Suppressor macrophage treated with lipopolysaccharide for 1 hour (primary cell): ENCODE measurements at places on chromosomes 5 and 9.
A peak's percentile ranks its signal among the peaks of the same experiment; 100 is the strongest.

- DNase-seq = no peak
These were observed 74.3 kb upstream of the GGTA1 start for GRCh38 chr9:121573717-121574485.

DNA sequence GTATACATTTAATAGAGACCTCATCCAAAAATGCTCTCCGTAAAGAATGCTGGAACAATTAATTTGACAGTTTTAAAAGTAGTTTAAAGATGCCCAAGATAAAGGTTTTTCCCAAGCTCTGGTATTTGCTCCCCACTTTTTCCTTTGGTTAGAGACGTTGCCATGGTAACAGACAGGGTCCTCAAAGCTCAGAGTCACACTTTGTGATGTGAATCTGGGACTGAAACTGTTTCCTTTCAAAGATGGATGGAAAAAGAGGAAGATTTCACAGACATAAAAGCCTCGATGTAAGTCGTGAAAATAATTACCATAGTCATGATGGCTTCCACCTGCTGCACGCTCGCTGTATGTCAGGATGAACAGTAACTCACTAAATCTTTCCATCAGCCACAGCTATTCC, 229.5 kb downstream of the MSX2 start:
- no peak for DNase-seq

DNA sequence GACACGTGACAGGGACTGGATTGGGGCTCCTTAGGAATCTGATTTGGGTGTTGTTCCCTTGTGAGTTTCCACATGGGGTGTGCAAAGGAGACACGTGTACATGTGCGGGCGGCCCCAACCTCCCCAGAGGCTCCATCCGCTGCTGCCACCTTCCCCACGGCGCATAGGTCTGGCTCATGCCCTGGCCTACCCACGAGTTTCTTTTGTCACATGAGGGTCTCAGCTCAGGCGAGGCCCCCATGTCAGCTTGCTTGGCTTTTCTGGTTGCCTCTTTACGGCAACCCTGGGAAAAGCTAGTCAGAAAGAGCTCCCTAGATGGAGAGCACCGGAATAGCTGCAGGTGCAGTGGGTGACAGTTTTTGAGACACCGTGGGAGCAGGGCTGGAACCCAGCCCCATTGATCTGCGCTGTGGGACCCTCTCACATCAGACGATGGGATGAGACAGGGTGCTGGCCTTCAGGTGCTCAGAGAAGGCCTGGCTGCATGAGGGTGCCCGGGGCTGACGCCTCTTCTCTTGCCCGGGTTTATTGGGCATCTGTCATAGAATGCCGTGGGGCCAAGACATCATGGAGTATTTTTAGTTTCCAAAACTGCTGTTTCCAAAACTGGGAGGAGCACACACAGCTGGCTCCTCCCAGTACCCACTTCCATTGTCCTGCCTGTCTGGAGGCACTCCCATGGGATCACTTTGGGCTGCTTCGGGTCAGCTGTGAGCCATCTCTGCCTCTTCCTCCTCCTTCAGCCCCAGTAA, 107.8 kb downstream of the WNK2 start:
- no peak for DNase-seq

- DNase-seq = no peak
These were observed 444.6 kb downstream of the ZNF608 start for GRCh38 chr5:124301850-124302249.

DNA sequence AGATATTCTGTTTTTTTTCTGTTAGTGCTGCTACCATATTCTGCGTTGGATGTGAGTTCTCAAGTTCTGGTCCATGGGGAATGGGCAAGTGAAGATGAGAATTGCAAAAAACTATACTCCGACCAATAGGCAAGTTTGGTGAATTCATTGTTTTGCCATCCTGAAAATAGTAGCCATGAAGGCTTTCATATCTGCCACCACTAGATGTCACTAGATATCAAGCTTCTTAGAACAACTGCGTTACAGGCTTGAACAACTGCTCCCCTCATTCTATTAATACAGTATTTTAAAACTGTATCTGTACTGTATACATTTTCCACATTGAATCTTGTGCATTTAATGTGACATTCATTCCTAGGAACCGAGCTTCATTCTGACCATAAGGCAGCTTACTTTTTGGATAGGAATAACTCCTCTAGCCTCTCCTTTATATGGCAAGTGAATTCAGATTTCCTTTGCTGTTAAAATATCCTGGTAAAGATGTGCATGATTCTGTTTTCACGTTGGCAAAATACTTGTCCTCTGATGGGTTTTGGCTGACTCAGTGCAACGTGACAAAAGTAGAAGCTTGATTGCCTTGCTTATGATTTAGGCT, 163.6 kb downstream of the SREK1 start:
- DNase-seq = peak; percentile 91

- no peak for DNase-seq
These were observed 19.3 kb upstream of the WNT8A start for GRCh38 chr5:138064526-138064925.
